Thoracic aorta endothelial cell (primary cell): ENCODE measurements at places on chromosomes 16 and 17. TPM values are rescaled to one million over a fixed set of nuclear protein-coding genes. Genes with fewer than 3 reads are reported as not detected.

Gene CPNE7
- 9.3 and 9.5 TPM in 2 replicates for total RNA-seq

Gene CCDC200
- total RNA-seq: not detected in 2 replicates

Gene NFE2L1
- total RNA-seq: 98.3 and 106 TPM in 2 replicates

Gene ABCC12
- total RNA-seq: not detected in 2 replicates

Gene RASL10B
- 0.13 and 0.22 TPM in 2 replicates for total RNA-seq

Gene KLHL36
- 43.6 and 45.9 TPM in 2 replicates for total RNA-seq

Gene SPNS2
- total RNA-seq: 12.1 and 13.4 TPM in 2 replicates

Gene CSNK2A2
- total RNA-seq: 90.7 and 96.6 TPM in 2 replicates

Gene RUNDC3A
- not detected in 2 replicates for total RNA-seq

Gene TPSAB1
- total RNA-seq: not detected in 2 replicates

Gene AOC2
- total RNA-seq: 0.65 and 0.80 TPM in 2 replicates

Gene OR1A1
- not detected in 2 replicates for total RNA-seq

Gene CACNG1
- not detected in 2 replicates for total RNA-seq

Gene UMOD
- total RNA-seq: not detected in 2 replicates

Gene ATP2A1
- 0.27 and 0.36 TPM in 2 replicates for total RNA-seq

Gene TEKT3
- total RNA-seq: not detected in 2 replicates

Gene ADCY7
- total RNA-seq: 9.0 and 9.4 TPM in 2 replicates

Gene DNAH3
- total RNA-seq: under 0.01 and 0.07 TPM in 2 replicates

Gene C16orf92
- total RNA-seq: not detected in 2 replicates

Gene MILR1
- total RNA-seq: 7.4 and 40.3 TPM in 2 replicates

Gene MYL4
- total RNA-seq: 0.50 and 0.66 TPM in 2 replicates

Gene KRTAP9-8
- not detected in 2 replicates for total RNA-seq

Gene CDYL2
- 44.0 and 47.1 TPM in 2 replicates for total RNA-seq

Gene MVD
- total RNA-seq: 39.1 and 72.0 TPM in 2 replicates

Gene NPIPA2
- 0.36 and 0.40 TPM in 2 replicates for total RNA-seq

Gene KRTAP4-3
- not detected in 2 replicates for total RNA-seq

Gene NTN3
- total RNA-seq: not detected in 2 replicates

Gene TUBD1
- 11.3 and 13.6 TPM in 2 replicates for total RNA-seq

Gene ARMC7
- 4.5 TPM in 2 replicates for total RNA-seq

Gene TMEM92
- 0.07 TPM in 1 of 2 replicates, not detected in the other for total RNA-seq

Gene TMC6
- 29.0 and 42.0 TPM in 2 replicates for total RNA-seq

Gene AOC3
- total RNA-seq: under 0.01 and 0.07 TPM in 2 replicates

Gene USP7
- 129 and 130 TPM in 2 replicates for total RNA-seq

Gene CCL8
- not detected in 2 replicates for total RNA-seq

Gene ZFPM1
- total RNA-seq: 3.5 and 4.7 TPM in 2 replicates

Gene SRSF2
- total RNA-seq: 302 and 338 TPM in 2 replicates

Gene KRTAP9-2
- total RNA-seq: not detected in 2 replicates

Gene HS3ST2
- not detected in 2 replicates for total RNA-seq

Gene NOG
- total RNA-seq: 1.5 and 6.8 TPM in 2 replicates

Gene GAS2L2
- not detected in 2 replicates for total RNA-seq

Gene WSCD1
- total RNA-seq: 49.9 and 53.8 TPM in 2 replicates

Gene ZNF469
- 2.1 and 2.7 TPM in 2 replicates for total RNA-seq

Gene PARN
- 34.4 and 45.2 TPM in 2 replicates for total RNA-seq

Gene HCRT
- not detected in 2 replicates for total RNA-seq

Gene TPSG1
- not detected in 2 replicates for total RNA-seq

Gene SLC13A2
- not detected in 2 replicates for total RNA-seq

Gene TCAP
- total RNA-seq: 0.13 and 0.36 TPM in 2 replicates

Gene TNFSF13
- total RNA-seq: 2.7 and 3.1 TPM in 2 replicates

Gene EEF2K
- total RNA-seq: 47.7 and 59.4 TPM in 2 replicates

Gene HAS3
- 0.40 and 1.2 TPM in 2 replicates for total RNA-seq

Gene ADAMTS18
- total RNA-seq: 5.7 and 14.1 TPM in 2 replicates

Gene TRIM65
- total RNA-seq: 16.9 and 26.8 TPM in 2 replicates

Gene RND2
- total RNA-seq: 0.14 and 0.27 TPM in 2 replicates
